ENCODE measurements at places on chromosomes 16 and 17. TPM values are rescaled to one million over a fixed set of nuclear protein-coding genes. Genes with fewer than 3 reads are reported as not detected.

The CPPED1 gene
- 15.7 TPM for polyA plus RNA-seq

The CBFA2T3 gene
- 1.4 TPM for polyA plus RNA-seq

The HOXB13 gene
- polyA plus RNA-seq = 0.22 TPM

The ATP2A3 gene
- polyA plus RNA-seq = 18.1 TPM

The VASN gene
- polyA plus RNA-seq = 3.6 TPM

The MYH11 gene
- 30.3 TPM for polyA plus RNA-seq

The CCL2 gene
- 21.9 TPM for polyA plus RNA-seq

The TMC7 gene
- polyA plus RNA-seq = 1.8 TPM

The STAT3 gene
- 55.7 TPM for polyA plus RNA-seq

The MYH8 gene
- not detected for polyA plus RNA-seq

The WDR81 gene
- 18.0 TPM for polyA plus RNA-seq

The STAC2 gene
- polyA plus RNA-seq = not detected

The TMED6 gene
- polyA plus RNA-seq = 4.5 TPM

The KRTAP17-1 gene
- polyA plus RNA-seq = not detected

The NPTX1 gene
- polyA plus RNA-seq = not detected

The PPP1R1B gene
- 37.5 TPM for polyA plus RNA-seq

The CD79B gene
- polyA plus RNA-seq = 8.7 TPM

The SPATA20 gene
- polyA plus RNA-seq = 67.0 TPM

The ACSM3 gene
- 5.9 TPM for polyA plus RNA-seq

The KRTAP2-1 gene
- polyA plus RNA-seq = not detected

The TBC1D3E gene
- polyA plus RNA-seq = not detected

The CIBAR2 gene
- not detected for polyA plus RNA-seq

The NHLRC4 gene
- not detected for polyA plus RNA-seq

The TPSD1 gene
- polyA plus RNA-seq = 1.3 TPM

The CRHR1 gene
- not detected for polyA plus RNA-seq

The ZNF668 gene
- polyA plus RNA-seq = 9.4 TPM

The ATP6V0C gene
- polyA plus RNA-seq = 74.5 TPM

The HBA1 gene
- not detected for polyA plus RNA-seq

The DRC7 gene
- polyA plus RNA-seq = not detected

The ABCA3 gene
- 2.5 TPM for polyA plus RNA-seq

The TMEM238L gene
- 26.8 TPM for polyA plus RNA-seq

The MYO15A gene
- 2.5 TPM for polyA plus RNA-seq

The C1QTNF1 gene
- 2.4 TPM for polyA plus RNA-seq

The VTN gene
- 2.0 TPM for polyA plus RNA-seq

Data from small intestine (tissue), 16 donors.